Activated T-helper 1 cell treated with Interleukin-2 at 50 U/mL for 16 hours (primary cell): ENCODE measurements at places on chromosomes 1 and 21.

DNA sequence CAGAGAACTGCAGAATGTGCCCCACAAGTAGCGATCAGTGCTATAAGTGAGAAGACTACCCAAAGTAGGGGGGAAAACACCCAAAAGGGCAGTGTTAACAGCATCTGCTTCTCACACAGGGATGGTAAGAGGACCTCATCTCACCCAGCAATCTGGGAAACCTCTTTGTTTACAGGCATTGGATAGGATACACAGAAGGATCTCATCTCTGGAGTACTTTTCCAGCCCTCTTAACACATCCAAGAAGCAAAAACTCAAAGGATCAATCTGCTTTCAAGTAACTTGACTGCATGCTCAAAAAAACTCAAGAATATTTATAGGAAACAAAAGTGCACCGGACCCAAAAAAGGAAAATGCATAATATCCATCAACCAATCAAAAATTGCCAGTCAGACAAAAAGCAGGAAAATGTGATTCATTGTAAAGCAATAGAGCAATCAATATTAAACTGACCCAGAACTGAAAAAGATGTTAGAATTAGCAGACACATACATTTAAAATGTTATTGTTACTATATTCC lies 311.0 kb upstream of the CXADR start:
- no peak for DNase-seq

DNA sequence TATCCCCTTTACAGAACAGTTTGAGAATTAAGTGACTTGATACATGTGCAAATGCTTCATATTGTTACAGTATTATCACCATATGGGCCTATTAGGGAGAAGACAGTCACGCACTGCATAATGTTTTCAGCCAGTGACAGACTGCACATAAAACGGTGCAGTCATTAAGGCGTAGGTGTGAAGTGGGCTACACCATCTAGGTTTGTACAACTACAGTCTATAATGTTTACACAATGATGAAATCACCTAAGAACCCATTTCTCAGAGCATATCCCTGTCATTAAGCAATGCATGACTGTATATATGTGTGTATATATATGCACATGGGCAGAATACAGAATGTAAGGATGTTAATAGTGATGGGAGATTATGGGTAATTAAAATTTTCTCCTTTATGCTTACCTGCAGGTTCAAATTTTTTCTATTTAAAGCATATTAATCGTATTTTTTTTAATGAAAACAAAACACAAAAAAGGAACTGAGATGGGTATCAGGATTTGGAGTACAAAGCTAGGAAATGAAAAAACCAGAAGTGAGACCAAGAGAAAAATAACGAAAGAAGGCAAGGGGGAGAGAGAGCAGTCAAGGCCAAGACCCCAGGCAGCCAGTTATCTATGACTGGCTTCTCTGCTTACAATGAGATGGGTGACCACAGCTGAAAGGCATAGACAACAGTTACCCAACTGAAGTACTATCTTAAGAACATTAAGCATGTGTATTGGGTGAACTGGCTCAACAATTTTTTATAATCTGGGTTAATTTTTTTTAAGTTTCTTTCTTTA lies 122.9 kb upstream of the DAB1 start:
- no peak for DNase-seq

- DNase-seq: no peak
These were observed 760.2 kb downstream of the PLA2G4A start for GRCh38 chr1:187588917-187589316.

GRCh38 chr1:44225761-44226160 lies 12.5 kb downstream of the DMAP1 start:
- DNase-seq: no peak

- no peak for DNase-seq
These were observed 240.0 kb downstream of the NUF2 start for GRCh38 chr1:163561580-163562295.

DNA sequence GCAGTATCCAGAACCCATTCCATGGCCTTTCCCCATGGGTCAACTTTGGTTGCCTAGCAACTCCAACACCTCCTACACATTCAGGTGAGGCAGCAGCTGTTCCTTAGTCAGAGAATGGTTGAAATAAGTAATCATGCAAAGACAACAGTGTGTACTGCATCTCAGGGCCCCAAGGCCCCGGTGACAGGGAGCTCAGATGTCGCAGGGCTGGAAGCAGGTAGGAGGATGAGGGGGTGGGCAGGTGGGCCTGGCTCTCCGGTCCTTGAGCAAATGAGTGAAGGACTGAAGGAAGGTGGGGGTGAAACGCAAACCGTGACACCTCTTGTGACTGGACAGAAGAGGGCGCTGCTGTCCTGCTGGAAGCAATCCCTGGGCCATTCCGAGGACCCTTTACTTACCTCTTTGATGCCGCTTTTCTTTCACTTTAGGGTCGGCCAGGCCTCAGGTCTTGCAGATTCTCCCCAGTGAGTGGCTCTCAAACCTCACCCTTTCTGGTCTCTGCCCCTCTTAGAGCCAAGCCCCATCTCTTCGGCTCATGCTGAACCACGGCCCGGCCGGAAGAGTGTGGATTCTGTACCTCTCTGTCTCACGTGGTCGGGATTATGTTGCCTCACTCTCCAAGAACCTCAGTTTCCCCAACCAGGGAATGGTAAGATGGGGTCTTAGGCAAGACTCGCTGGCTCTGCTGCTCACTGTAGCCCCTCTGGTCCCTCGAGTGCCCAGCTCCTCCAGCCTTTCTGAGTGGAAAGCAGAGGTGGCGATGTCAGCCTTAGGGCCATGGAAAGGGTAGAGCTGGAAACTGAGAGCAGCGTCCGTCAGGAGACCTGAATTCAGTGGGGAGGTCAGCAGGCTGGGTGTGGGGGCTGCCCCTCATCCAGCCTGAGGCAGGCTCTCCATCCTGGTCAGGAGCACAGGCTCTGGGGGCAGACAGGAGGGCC lies 5.6 kb upstream of the KCNA10 start:
- peak; percentile 18 for DNase-seq

DNA sequence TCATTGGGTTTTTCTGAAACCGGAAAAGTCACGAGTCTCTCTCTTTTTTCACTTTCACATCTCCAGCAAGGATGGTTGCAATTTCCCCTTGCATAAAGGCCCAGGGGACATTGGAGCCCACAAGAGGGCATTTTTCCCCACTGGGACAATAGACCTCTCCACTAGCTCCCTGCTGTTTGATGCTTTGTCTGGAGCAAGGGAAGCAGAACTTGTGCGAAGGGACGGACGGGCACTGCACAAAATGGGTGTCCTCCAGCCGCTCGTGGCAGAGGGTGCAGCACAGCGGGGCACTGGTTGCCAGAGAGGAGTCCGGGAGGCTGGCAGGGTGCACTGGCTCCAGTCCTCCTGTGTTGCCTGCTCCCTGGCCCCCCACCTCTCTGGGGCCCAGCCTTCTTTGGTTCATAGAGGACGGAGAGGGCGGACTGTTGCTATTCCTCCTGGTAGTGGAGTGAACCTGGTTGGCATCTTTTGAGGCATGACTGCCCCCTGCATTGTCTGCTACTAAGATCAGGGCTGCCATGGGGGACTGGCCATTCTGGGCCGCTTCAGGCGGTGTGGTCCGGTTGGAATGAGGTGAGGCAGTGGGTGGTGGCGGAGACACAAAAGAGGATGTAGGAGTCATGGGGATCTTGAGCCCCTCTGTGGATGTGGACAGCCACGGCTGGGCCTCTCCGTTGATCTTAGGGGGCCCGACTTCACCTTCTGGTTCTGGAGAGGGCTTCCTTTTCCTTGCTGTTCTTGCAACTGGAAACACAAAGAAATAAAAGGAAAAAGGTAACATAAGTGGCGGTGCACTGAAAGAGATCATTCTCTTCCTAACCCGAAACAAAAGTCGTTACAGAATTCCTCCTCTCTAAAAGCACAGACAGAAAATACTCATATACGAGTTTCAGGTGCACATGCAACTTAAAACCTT lies 2.6 kb downstream of the IRF2BP2 start:
- no peak for DNase-seq

DNA sequence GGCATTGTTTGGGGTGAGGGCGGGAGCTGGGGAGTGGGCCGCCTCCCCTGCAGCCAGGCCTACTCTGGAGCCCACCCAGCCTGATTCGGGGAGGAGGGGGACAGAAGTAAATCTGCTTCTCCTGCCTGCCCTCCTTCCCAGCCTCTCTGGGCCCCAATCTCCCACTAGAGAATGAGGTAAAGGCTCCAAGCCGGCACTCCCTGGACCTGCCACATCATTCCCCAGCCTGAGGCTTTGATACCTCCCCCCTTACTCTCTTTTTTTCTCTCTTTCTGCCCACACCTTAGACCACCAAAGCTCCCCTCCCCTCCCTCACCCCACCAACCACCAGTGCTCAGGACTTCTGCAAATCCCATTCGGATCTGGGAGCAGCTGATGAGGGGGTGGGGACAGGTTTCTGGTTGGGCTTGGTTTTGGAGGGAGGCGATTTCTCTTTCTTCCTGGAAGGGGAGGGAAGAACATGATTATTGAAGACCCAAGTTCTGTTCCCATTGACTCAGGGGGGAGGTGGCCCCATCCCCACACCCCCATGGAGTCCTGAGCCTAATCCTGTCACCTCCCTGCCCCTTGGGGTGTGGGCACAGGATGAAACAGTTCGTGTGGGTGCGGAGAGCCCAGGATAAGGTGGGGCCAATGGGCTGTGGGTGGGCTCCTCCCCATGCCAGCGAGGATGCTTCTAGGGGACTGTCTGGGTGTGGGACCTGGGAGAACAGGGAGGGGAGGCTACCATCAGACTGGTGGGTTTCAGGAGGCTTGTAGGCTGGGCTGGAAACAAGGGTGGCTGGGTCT lies 1.3 kb downstream of the MAP7D1 start:
- no peak for DNase-seq

DNA sequence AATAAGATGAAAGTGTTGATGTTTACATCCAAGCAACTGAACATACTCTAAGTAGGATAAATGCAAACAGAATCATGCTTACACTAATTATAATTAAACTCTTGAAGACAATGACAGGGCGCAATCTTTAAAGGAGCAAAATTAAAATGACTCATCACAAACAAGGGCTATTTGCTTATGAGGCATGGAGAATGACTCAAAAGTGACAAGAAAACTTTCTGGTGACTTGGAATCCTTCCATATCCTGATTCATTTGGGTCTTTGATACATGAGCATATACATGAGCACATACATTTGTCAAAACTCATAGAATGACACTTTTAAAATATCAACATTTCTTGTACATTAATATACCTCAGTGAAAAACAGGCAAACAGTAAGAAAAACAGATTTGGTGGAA lies 1632.3 kb downstream of the KCNT2 start:
- no peak for DNase-seq

- DNase-seq: no peak
These were observed 60.8 kb upstream of the SLC35F3 start for GRCh38 chr1:233843525-233844204.

DNA sequence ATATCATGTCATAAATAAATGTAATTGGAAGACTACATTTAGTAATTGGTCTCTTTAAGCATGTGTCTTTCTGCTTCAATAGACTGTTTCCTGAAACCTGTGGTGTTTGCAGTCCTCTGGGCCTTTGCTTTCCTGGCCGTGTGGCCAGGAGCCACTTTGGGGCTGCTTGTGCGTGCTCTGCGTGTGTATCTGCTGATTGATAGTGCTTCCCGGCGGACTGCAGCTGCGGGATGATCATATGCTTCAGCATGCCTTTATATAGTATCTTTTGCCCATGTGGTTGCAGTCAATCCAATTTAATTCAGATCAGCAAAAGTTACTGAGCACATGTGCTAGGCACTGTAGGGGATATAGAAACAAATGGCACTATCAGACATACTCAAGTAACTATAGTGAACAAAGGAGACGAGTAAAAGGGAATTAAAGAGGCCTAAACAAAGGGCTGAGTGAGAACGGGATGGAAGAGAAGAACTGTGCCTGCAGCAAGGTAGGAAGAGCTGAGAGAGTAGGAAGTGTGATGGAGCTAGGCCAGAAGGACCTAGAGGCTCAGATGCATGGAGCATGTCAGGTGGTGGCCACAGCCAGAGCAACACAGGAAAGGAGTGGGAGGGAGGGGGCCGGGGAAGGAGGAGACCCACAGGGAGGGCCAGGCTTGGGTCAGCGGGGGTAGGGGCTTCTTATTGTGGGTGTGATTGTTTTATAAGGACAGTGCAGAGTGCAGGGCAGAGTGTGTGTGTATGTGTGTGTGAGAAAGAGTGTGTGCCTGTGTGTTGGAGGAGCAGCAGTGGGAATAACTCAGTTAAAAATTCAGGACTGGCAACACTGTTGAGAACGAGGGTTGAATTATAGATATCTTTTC lies 27.2 kb upstream of the TTF2 start:
- no peak for DNase-seq

DNA sequence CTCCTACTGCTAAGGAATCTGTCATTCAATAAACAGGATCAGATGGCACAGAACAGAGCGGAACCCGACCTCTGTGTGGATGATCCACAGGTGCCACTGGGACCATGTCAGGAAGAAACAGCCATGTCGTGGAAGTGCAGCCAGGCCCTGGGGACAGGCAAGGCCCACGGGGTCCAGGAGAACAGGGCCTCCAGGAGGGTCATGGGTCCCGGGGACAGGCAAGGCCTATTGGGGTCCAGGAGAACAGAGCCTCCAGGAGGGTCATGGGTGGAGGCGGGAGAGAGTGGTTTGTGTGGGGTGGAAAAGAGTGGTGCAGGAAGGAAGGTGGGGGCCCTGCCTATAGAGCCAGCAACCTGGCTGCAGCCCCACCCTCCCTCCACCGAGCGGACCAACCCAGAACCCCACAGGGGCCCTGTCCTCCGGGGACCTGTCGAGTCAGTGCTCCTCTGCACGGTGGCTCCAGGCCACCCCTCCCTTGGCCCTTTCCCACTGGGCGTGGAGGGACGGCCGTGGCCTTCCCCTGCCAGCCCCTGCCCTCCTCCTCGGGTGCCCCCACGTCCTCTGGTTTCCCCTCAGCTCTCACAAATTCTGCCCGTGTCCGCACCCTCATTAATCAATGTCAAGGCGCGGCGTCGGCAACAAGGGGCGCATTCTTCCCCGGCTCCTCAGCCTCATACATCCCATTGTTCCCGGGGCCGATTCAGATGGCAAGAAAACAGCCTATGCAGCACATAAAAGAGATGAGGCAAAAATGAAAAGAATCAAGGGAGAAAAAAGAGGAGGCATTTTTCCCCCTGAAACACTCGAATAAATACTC lies 146.4 kb downstream of the PRDM16 start:
- DNase-seq: no peak

DNA sequence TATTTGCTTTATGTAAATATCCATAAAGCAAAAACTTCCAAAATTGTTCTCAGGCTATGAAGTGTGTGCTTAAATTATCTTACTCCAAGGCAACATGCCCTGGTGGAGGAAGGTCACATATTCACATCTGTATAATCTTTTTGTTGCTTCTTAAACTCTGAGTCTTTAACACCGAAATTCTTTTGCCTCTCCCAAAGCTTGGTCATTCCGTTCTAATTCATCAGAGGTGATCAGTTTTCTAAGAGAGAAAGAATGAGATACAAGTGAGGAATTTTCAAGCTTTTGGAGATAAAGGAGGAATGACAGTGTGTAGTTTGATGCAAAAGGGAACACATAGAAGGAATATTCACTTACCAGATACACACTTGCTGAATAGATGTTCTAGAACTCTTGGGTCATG lies 561.7 kb downstream of the LTN1 start:
- DNase-seq: no peak

DNA sequence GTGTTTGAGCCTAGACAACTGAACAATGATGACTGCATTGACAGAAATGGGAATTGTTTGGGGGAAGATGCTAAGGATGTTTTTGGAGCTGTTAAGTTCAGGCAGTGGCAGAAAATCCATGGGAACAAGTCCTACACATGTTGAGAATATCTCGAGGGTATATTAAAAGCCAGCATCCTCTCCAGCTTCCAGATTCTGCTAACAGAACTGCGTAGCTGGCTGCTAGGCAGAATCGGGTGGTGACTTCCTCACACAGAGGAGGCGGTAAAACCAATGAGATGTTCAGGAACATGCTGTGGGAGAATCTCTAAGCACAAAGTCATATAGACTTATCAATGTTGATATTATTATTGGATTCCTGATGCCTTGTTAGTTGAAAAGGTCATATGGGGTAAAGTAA lies 14.8 kb downstream of the FAM163A start:
- DNase-seq: no peak
